ENCODE measurements at places on chromosomes 7 and 10.

DNA sequence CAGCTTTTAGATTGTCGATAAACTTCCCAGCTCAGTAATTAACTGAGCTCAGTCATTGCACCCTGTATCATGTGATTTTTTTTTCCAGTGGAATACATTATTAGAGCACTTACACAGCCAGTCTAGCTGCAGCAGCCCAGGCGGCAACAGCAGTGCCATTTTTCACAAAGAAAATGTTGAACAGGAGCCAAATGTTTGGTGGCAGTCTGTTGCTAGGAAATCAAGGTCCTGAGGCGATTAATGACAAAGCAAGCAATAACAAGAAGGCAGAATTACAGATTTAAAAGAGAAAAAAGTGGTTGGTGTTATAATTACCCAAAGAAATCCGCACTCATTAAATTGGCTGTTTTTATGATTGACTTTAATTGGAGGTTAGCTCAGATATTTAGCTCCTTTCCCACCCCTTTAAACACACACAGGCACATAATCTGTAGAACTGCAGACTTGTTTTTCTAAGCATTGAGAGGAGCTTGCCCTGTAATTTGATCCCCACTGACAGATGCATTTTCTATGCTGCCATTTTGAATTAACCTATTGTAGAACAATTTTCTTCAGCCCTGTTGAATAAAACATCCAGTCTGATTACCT, 267.4 kb downstream of the ADK start:
- DNase-seq = no peak

DNA sequence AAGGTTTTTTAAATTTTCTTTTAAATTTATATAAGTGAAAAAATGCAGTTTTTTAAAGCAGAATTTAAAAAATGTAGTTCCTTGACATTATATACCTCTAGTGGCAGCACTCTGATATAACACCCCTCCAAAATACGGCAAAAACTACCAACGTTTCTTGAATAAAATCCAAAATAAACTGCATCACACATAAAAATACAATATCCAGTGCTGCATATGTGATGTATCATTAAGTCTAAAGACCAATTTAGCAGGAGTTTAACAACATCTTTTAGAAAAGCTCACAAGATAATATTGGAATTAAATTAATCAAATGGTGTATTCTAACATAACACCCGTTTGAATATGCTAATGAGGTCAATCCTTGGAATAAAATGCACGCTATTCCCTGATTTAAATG, 1.4 kb downstream of the TCERG1L start:
- no peak for DNase-seq

DNA sequence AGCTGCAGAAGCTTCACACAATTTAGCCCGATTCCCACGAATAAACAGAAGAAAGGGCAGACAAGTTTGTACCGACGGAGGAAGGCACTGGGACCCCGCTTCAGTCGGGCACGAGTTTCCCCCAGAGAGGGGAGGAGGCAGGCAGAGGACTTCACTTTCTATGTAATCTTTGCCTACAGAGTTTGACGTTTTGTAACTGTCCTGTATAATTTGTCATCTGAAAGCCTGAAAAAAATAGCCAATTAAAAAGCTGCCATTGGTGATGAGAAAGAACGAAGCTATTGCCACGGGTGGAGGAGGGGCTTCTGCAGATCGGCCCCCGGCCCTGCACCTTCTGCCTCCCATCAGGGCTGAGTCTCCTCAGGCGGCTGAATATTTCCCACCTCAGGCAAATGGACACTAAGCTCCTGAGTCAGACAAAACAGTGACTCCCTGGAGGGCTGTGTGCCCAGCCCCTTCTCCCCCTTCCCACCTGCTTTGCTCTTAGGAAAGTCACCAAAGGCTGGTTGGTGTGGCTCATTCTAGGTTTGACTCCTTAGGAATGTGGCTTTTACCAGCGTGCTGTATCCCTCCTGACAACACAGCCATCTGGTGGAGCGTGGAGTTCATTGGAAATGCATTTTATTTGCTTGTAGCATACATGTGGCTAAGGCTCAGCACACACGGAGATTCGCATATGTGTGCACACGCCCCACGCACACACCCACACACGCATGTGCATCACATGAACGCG, 117.4 kb downstream of the VIPR2 start:
- DNase-seq = no peak

- no peak for DNase-seq
Measured at GRCh38 chr7:26858241-26858715, 6.1 kb downstream of the SKAP2 start.

GRCh38 chr7:144386741-144387140, 16.8 kb downstream of the NOBOX start:
- no peak for DNase-seq

GRCh38 chr7:35905555-35905954, 104.7 kb downstream of the SEPTIN7 start:
- no peak for DNase-seq

DNA sequence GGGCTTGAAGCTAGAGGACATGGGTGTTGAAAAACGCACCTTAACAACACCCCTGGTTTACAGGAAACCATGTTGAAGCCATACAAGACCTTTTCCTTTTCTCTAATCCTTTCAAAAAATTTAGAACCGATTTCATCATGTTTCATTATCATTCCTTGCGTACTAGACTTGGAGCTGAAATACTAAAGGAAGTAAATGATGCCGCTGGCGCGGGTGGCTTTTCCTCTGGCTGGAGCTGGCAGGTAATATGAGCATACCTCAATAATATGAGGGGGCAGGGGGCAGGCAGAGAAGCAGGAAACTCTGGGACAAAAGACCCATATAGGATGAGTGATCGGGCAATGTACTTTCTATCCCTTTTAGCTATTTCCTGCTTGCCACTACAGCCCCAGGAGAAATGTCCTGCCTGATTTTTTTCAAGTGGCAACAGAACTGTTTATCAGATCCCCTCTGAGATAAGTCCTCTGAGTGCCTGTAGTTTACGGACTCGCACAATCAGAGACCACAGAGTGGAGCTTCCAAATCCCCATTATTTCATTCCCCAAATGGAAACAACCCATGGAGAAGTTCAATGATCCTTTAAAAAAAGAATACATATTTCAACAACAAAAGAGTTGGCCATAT, 450.1 kb downstream of the KCNMA1 start:
- no peak for DNase-seq

DNA sequence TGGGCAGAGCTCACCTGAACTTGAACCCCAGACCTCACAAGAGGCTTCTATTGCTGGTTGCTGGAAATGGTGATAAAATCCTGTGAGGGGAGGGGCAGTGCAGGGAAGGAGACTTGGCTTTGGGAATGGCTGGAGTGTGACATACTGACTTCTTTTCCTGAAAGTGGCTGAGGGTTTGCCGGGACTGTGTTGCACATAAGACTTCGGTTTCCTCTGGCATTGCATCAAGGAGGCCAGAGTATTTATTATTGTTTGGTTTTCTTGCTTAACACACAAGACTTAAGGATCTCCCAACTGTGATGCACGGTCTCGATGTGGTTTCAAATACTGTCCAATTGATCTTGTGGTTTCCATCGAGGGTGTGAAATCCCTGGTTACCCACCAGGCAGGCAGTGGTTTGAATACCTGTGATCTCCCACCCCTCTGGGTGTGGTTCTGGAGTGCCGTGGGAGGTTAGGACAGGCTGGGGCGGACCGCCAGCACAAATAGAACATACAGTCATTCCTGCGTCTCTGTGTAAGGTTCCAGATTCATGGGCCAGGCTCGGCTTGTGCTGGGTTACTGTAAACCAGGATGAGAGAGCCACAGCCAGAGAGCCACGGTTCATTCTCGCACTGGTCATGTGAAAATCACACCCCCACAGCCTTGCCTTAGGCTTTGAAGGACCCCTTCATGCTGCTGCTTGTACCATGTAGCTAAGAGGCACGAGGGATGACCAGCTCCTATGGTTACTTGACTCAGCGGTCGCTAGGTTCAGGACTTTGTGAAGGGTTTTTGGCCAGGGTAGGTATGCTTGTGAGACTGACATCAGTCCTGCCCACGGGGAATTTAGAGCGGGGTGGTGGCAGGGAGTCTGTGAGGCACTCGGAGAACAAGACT, 39.2 kb downstream of the WBP1L start:
- no peak for DNase-seq

DNA sequence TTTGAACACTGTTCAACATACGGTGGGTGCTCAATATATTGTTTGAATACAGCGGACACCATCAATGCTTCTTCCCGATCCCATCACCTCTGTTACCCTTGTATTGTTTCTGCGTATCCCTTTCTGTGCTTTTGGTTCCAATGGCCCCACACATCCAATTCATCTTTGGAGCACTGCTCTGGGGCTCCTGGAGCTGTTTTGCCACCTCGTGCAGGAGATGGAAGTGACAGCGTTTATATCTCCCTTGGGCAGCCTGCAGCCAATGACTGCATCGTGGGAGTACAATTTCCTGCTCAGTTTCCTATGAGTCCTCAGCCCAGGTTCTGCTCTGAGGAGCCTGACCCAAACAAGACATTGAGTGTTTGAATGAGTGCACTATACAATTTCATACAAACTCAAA, 50.2 kb upstream of the PIK3CG start:
- DNase-seq = no peak

GRCh38 chr10:5526691-5527331, 2.0 kb downstream of the CALML3 start:
- no peak for DNase-seq

DNA sequence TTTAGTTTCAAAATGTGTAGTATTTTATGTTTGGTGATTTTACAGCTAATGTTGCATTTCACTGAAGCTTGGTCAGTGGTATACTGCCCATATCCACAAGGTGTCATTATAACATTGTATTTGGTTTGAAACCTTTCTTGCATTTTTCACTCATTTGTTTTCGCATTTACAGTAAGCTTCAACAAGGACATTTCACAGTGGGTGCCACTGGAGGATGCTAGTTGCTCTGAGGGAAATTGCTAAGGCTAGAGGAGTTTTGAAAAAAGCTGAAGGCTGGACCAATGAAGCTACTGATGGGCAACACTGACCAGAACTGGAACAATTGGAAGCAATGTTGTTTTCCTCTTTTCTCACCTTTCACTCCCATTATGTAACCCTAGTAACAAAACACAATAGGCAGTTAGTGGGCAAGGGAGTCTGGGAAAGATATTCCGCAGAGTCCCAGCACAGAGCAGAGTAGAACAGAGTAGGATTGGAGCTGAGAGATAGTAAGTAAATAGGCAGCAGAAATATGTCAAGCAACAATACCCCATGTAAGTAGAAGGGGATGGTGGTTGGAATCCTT, 23.6 kb upstream of the SRI start:
- no peak for DNase-seq

DNA sequence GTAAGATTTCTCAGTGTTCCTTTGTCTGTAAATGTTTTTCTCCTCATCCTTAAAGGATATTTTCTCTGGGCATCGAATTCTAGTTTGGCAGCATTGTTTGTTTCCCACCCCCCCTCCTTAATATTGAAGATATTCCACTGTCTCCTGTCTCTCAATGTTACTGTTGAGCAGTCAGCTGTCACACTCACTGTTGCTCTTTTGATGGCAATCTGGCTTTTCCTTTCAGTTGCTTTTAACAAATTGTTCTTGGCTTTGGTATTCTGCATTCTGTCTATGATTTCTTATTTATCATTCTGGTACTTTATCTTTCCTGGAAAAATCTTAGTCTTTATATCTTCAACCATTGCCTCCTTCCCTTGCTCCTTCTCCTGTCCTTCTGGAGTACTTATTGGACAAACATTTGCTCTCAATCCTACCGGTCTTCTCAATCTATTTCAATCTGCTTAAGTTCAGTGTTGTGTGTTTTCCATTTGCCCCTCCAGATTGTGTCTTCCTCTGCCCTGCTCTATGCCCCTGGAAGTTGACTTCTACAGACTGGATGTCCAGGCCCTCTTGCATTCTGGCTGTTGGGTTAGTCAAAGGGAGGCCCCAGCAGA, 9.3 kb upstream of the GTPBP4 start:
- DNase-seq = no peak

GRCh38 chr7:19397911-19398310, 252.7 kb upstream of the FERD3L start:
- no peak for DNase-seq

- DNase-seq = no peak
Measured at GRCh38 chr7:44387389-44387788, 62.0 kb upstream of the CAMK2B start.

- no peak for DNase-seq
Measured at GRCh38 chr10:18005781-18006456, 54.2 kb downstream of the SLC39A12 start.

DNA sequence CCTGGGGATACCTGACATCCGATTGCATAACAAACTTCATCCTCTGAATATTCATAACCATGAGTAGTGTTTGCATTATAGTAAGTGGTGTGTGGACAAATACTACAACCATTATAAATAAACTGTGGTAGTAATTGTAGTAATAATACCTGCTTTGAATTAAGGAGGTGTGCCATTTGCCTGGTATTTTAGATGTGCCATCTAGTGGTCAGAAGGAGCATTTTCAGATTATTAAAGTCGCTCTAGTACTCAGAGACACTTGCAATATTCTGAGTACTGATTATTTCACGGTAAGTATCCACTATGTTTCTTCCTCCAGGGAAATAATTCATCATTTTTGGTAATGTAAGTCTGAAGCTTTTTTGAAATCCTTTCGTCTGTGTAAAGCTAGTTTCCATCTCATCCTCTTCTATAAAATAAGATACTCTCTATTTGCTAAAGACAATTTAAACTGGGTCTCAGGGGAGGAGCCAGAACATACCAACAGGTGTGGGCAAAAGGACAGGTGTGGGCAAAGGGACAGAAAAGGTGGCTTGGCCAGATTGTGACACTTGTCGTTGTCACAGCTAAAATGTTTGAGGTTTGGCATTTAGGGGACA, 115.3 kb upstream of the WDR11 start:
- DNase-seq = no peak

DNA sequence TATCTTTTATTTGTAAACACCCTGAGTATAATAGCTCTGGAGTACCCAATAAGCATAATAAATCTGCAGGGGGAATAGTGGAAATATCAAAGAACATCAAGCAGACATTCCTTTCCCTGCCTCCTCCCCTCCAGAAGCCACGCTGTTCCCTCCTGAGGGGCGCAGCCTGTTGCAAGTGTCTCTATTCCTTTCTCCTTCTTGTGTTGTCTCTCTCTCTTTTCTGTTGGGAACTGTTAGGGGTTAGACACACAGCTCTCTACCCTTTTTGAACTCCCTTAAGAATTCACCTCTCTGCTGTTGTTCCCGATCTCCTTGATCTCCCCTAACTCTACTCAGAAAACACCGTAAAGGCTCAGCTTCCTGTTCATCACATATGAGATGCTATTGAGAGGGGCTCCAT, 178.0 kb upstream of the FZD1 start:
- DNase-seq = no peak

DNA sequence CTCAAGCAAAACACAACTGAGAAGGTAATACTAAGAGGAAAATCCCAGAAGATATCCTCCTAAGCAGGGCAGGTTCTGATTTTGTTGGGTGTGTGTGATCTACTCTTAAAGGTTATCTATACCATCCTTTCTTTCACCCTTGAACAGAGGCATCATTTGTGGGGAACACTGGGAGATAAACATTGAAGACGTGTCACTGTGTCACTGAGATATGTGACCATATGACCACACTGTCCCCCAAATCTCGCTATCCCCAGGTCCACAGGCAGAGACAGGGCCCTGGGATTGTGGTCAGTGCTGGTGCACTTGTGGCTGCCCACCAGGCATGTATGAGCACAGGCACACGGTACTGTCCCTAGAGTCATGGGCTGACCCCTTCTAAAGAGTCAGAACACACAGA, 30.0 kb downstream of the TECTB start:
- no peak for DNase-seq

Data from activated T-cell treated with anti-CD3 and anti-CD28 coated beads for 24 hours (primary cell).